Effector memory CD8-positive, alpha-beta T cell (primary cell): ENCODE measurements at places on chromosomes 5 and 9.

DNA sequence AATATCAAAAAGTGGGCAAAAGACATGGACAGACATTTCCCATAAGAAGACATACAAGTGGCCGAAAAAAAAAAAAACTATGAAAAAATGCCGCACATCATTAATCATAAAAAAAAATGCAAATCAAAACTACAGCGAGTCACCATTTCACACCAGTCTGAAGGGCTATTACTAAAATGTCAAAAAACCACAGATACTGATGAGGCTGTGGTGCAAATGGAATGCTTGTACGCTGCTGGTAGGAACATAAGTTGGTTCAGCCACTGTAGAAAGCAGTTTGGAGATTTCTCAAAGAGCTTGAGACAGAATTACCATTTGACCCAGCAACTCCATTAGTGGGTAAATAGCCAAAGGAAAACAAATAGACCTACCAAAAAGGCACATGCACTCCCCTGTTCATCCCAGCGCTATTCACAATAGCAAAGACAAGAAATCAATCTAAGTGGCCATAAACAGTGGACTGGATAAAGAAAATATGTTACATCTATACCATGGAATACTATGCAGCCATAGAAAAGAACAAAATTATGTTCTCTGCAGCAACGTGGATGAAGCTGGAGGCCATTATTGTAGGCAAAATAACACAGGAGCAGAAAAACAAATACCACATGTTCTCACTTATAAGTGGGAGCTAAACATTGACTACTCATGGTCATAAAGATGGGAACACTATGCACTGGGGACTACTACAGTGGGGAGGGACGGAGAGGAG is 110.6 kb upstream of the BOD1 start:
- DNase-seq: no peak

DNA sequence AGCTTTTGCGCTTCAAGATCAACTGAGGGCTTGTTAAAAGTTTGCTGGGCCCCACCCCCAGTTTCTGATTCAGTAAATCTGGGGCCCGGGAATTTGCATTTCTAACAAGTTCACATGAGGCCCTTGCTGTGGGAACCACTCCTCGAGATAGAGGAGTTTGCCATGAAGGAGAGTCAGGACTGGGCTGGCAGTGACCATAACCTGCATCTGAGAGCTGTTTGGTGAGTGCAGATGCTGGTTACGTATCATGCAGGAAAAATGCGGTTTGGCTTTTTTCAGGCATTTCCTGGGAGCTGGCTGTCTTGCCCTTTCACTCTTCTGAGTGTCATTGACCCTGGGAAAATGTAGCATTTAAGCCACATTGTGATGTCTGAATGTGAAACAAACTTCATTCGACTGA is 9.4 kb upstream of the ANGPTL2 start:
- DNase-seq: no peak

DNA sequence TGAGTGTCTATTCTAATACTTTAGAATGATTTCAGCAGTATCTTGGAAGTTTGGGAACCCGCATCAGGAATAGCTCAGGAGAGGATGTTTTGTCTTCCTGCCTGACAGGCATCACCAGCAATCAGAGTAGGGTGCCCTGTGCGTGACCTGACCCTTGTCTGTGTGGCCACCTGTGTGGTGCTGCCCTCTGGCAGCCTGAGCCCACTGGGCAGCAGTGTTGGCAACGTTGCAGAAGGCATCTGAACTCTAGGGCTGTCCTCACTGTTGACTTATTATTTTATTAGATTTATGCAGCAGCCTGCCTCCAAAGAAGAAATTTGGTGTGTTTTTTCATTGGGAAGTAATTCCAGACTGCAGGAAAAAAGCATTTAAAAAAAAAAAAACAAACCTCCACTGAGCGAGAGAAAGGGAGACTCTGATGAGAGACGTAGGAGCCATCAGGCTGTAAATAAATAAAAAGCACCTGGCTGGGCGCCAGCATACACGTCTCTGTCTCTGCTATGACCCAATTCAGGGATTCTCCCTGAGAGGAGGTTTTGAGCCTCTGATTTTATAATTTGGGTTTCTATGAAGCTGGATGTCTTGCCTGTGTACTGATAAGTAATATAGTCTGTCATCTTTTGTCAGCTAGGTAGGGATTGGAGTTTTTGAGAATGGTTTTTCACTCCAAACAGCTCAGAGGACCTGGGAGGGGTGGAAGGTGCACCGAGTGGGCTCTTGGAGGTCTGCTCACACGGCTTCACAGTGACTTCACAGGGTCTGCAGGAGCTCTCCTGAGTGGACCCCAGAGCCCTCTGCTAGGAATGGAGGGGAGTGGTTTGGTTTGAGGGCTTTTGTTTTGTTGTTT is 49.0 kb downstream of the FAM78A start:
- no peak for DNase-seq

DNA sequence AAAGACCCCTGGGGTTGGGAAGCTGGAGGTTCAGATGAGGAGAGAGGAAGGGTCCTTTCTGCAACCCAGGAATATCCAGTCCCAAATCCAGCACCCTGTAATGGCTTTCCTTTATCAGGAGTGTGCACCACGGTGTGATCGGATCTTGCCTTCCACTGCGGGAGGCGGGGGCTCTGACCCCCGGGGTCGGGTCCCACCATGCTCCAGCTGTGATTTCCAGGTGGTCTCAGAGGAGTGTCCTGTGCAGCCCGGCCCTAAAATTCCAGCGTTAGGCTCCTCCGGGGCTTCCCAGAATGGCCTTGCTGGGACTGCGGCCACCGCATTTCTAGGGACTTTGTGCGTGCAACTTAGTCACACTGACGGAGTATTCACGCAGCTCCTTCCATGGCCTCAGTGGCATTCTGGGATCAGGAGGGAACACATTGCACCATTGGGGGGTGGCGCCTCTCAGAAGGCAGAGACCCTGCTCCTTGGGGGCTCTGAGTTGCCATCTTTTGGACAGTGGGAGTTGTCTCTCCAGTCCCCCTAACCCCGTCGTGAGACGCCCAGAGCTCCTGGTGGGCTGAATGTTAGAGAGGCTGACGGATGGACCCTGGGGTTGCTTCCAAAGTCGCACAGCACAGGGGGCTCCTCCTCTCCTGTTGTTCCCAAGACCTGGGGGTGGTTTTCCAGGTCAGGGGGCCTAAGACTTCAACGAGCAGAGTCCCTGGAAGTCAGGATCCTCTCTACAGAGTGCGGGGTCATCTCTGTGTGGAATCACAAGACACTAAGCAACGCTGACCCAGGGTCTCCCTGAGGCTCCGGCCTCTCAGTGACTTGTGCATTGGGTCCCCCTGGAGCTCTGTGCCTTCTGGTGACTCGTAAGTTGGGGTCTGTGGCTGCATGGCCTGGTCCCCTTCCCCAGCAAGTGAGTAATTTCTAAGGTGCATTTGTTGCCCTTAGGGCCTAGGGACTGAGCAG is 42.7 kb upstream of the IRX4 start:
- no peak for DNase-seq

DNA sequence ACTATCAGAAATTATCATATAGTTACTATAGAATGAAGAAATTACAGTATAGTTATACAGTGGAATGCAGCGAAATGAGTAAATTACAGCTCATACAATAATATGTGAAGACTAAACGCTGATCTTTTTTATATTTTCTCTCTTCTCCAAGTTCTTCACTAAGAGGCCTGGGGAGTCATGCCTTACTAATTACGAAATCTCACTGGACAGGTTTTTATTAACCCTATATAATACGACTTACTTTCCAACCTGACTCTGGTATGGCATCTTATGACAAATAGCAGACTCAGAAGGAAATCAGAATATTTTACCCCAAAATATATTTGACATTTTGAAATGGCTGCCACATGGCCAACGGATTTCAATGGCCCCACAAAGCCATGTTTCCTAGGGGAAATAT is 9.1 kb downstream of the CARNMT1 start:
- no peak for DNase-seq

GRCh38 chr5:159286420-159287035 is 23.4 kb downstream of the UBLCP1 start:
- no peak for DNase-seq

DNA sequence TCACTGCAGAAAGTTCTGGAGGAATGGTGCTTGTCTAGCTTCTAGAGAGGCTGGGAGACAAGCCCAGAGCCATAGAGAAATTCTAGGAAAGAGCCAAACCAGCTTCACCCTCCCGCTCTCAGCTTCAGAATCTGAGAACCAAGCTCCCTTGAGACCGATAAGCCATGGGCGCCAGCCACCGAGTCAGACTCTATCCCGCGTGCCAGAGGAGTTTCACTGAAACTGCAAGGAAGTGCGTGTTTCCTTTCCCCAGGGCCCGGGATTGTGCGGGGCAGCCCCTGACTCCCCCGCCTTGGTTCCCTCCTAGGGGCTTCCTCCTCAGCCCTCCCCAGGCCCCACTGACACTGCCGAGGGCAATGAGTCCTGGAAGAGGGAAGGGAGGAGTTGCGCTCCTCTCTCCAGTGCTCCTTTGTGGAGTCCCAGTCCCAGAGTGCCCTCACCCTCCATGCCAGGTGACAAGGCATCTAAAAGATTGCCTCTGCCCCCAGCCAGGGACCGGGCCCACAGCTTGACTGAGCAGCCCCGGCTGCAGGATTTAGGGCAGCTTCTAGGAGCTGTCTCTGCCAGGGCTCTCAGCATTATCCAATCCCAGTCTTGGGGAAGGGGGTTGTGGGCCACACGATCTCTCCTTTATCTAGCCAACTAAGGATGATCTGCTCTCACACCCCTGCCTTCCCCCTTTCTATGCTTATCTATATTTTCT is 18.4 kb upstream of the TCF7 start:
- no peak for DNase-seq

- DNase-seq: no peak
These were observed 84.9 kb downstream of the ISL1 start for GRCh38 chr5:51468196-51468595.

DNA sequence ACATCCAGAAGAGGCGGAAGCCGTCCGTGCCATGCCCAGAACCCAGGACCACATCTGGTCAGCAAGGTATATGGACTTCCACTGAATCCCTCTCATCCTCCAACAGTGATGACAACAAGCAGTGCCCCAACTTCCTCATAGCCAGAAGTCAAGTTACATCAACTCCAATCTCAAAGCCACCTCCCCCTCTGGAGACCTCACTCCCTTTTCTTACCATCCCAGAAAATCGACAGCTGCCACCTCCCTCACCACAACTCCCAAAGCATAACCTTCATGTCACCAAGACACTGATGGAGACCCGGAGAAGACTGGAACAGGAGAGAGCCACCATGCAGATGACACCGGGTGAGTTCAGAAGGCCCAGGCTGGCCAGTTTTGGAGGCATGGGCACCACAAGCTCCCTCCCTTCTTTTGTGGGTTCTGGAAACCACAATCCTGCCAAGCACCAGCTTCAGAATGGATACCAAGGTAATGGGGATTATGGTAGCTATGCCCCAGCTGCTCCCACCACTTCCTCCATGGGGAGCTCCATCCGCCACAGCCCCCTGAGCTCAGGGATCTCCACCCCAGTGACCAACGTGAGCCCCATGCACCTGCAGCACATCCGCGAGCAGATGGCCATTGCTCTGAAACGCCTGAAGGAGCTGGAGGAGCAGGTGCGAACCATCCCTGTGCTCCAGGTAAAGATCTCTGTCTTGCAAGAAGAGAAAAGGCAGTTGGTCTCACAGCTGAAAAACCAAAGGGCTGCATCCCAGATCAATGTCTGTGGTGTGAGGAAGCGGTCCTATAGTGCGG is 130.3 kb upstream of the DMRT1 start:
- no peak for DNase-seq

DNA sequence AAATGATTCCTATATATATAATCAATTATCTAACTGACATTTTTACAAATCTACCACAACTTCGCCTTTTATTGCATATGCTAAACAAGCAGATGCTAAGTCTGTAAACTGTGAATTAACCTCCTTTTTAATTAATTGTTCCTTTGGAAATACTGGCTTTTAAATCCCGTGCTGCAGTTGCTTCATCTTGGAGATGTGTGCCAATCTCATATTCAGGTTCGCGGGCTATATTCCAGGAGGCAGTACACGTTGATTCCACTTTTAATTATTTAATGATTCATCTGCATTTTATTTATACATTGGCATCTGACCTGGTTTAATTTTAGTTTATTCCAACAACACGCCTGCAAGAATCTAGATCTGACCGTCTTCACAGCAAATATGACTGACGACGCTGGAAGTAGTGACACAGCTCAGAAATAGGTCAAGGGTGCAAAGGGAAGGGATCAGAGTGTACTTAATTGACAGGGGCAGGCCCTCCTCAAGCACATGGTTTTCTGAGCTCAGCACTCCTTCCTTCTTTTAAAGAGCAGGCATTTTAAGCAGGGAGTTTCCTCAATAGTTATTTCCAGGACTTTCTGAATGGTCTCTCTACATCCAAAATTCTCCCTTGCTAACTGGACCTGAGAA is 125.2 kb downstream of the GLIS3 start:
- no peak for DNase-seq

GRCh38 chr9:92938025-92938424 is 9.3 kb upstream of the FGD3 start:
- no peak for DNase-seq

- DNase-seq: no peak
These were observed at the start of gene CDH18 for GRCh38 chr5:19987612-19988361. CDH18 (minus strand) TSS chr5:19988200; CDS start chr5:19838986, 149,214 bp downstream.

DNA sequence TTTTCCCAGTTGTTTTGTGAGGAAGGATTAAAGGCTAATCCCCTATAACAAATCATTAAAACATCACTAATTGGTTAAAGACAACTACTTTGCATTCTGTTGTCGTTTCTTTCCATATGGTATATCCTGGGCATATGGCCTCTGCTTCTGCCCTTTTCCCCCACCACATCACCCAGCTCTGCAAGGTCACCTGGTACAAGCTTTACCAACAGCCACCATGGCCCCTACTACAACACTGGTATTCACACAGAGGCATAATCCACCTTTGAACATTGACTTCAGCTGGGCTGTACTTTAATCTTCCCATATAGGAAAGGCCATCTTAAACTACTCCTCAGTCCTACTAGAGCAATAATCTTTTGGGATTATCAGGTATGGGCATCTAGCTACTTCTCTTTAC is 866.1 kb downstream of the TLE4 start:
- no peak for DNase-seq

DNA sequence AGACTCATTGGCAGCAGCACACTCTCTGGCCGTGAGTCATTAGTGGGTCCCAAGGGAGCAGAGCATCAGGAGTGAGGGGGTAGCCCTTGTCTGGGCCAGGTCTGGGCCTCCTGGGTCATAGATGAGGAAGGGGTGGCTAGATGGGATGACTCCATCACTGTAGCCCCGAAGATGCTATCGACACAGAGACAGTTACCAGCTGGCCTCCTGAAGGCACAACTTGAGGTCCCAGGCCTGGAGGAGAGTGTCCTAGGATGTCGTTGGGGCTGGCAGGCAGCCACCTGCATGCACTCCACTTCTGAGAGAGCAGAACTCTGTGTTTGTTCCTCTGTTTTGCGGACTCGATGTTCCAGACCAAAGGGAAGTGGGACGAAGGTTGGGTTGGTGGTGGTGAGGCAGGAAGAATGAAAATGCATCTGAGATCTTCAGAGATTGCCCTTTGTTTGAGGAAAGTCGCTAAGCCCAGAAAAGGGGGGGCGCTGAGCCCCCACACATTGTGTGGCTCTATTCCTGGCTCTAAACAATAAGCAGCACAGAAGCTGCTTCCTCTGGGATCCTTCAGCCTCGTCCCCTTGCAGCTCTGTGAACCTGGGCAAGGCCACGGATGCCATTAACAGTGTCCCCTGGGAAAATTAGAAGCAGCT is 4.7 kb downstream of the BTNL9 start:
- no peak for DNase-seq

GRCh38 chr9:34512131-34513078 is 10.4 kb downstream of the ENHO start:
- DNase-seq: no peak
